Right lobe of liver (tissue), 6 donors: ENCODE measurements at places on chromosomes 3 and 15. TPM values are rescaled to one million over a fixed set of nuclear protein-coding genes. Genes with fewer than 3 reads are reported as not detected.

The ANKUB1 gene
- not detected for total RNA-seq

The SV2B gene
- total RNA-seq, result 0.06 TPM

The ITIH4 gene
- total RNA-seq, result 3,825 TPM

The BCL6 gene
- 29.9 TPM for total RNA-seq

The CAV3 gene
- total RNA-seq, result not detected

The GPR62 gene
- total RNA-seq, result 0.18 TPM

The PPP2R3A gene
- 1.6 TPM for total RNA-seq

DNA sequence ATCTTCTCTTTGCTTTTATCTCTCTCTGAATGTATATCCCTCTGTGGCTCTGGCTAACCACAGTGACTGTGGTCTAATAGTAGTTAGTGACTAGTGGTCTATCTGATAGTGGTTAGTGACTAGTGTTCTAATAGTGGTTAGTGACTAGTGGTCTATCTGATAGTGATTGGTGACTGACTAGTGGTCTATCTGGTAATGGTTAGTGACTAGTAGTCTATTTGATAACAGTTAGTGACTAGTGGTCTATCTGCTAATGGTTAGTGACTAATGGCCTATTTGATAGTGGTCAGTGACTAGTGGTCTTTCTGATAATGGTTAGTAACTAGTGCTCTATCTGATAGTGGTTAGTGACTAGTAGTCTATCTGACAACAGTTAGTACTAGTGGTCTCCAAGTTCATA, 110.5 kb downstream of the MDFIC2 start:
- no peak overlapping the region for H3K27ac ChIP-seq
- H3K4me3 ChIP-seq, result no peak overlapping the region
- H3K4me1 ChIP-seq, result no peaks in the 10 kb centered on the region
- no peak for DNase-seq

GRCh38 chr3:131903988-131904415, 130.8 kb downstream of the CPNE4 start:
- no peak overlapping the region for H3K27ac ChIP-seq
- no peaks in the 10 kb centered on the region for H3K27me3 ChIP-seq

DNA sequence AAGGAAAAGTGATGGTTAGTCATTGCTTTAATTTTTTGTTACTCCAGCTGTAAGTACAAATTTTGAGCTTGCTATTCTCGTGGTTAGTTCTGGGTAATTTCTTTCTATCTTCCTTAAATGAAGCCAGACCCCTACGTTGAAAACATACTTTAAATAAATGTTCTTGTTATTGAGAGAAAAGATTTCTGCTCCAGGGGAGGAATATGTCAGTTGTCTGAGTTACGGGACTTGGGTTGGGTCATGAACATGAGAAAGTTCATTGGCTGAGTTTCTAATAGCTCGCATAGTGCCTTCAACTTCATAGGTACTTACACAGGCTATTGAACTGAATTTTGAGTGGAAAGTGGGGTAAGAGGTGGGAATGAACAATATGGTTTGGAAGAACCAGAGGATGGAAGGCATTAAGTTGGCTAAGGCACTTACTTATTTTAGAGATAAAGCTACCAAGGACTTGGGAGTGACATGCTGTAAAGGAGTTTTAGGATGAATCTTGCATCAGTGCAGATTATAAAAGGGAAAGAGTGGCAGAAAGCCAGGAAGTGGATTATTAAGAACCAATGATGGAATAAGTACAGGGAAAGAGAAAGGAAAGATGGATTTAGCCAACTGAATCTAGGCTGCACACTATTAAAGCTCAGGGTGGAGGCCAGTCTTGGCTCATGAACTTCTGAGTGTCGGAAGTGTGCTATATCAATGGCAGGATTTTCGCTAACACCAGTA, 1.4 kb downstream of the RPSA start:
- peaks cover 32% of the 10 kb centered on the region for H3K36me3 ChIP-seq
- no peaks in the 10 kb centered on the region for H3K4me1 ChIP-seq
- H3K27ac ChIP-seq, result no peak overlapping the region
- no peaks in the 10 kb centered on the region for H3K27me3 ChIP-seq
- H3K4me3 ChIP-seq, result peak overlapping the region; percentile 96

- DNase-seq, result no peak
- no peaks in the 10 kb centered on the region for H3K4me1 ChIP-seq
- no peak overlapping the region for H3K27ac ChIP-seq
- no peaks in the 10 kb centered on the region for H3K27me3 ChIP-seq
- H3K36me3 ChIP-seq, result peaks cover 23% of the 10 kb centered on the region
- H3K4me3 ChIP-seq, result no peak overlapping the region
Observed at GRCh38 chr3:121698901-121699300, 38.2 kb upstream of the HCLS1 start.

GRCh38 chr15:70917955-70918354, 25.3 kb downstream of the LRRC49 start:
- H3K4me1 ChIP-seq, result no peaks in the 10 kb centered on the region
- no peak for DNase-seq
- no peak overlapping the region for H3K27ac ChIP-seq
- H3K4me3 ChIP-seq, result no peak overlapping the region
- no peaks in the 10 kb centered on the region for H3K27me3 ChIP-seq

GRCh38 chr3:37279856-37280255, 105.5 kb upstream of the LRRFIP2 start:
- no peaks in the 10 kb centered on the region for H3K4me1 ChIP-seq
- H3K27me3 ChIP-seq, result no peaks in the 10 kb centered on the region
- no peak for DNase-seq
- no peak overlapping the region for H3K27ac ChIP-seq
- H3K4me3 ChIP-seq, result no peak overlapping the region
- peaks cover 4% of the 10 kb centered on the region for H3K36me3 ChIP-seq

- no peak overlapping the region for H3K27ac ChIP-seq
- no peaks in the 10 kb centered on the region for H3K36me3 ChIP-seq
- H3K4me1 ChIP-seq, result no peaks in the 10 kb centered on the region
- H3K4me3 ChIP-seq, result no peak overlapping the region
- H3K27me3 ChIP-seq, result no peaks in the 10 kb centered on the region
Observed at GRCh38 chr3:36457667-36458066, 77.4 kb downstream of the STAC start.

GRCh38 chr3:144033863-144034262, 62.2 kb downstream of the DIPK2A start:
- H3K4me1 ChIP-seq, result no peaks in the 10 kb centered on the region
- H3K4me3 ChIP-seq, result no peak overlapping the region
- no peak overlapping the region for H3K27ac ChIP-seq
- no peaks in the 10 kb centered on the region for H3K27me3 ChIP-seq
- DNase-seq, result no peak
- H3K36me3 ChIP-seq, result no peaks in the 10 kb centered on the region

GRCh38 chr15:45892182-45892581, 257.4 kb downstream of the SQOR start:
- H3K4me1 ChIP-seq, result no peaks in the 10 kb centered on the region
- H3K27me3 ChIP-seq, result no peaks in the 10 kb centered on the region
- H3K36me3 ChIP-seq, result no peaks in the 10 kb centered on the region
- DNase-seq, result no peak
- no peak overlapping the region for H3K4me3 ChIP-seq

- no peak for DNase-seq
- H3K36me3 ChIP-seq, result no peaks in the 10 kb centered on the region
- H3K4me1 ChIP-seq, result no peaks in the 10 kb centered on the region
- no peak overlapping the region for H3K4me3 ChIP-seq
- H3K27ac ChIP-seq, result no peak overlapping the region
- H3K27me3 ChIP-seq, result no peaks in the 10 kb centered on the region
Observed at GRCh38 chr15:71648095-71648494, 162.3 kb upstream of the NR2E3 start.

- H3K4me1 ChIP-seq, result no peaks in the 10 kb centered on the region
- H3K27ac ChIP-seq, result peak overlapping the region; percentile 16
- H3K4me3 ChIP-seq, result no peak overlapping the region
- no peak for DNase-seq
- H3K36me3 ChIP-seq, result no peaks in the 10 kb centered on the region
Observed at GRCh38 chr15:85702321-85703101, 92.2 kb downstream of the KLHL25 start.

GRCh38 chr3:16286751-16287543, 21.9 kb downstream of the OXNAD1 start:
- no peaks in the 10 kb centered on the region for H3K36me3 ChIP-seq
- H3K4me1 ChIP-seq, result peaks cover 7% of the 10 kb centered on the region
- H3K27ac ChIP-seq, result peak overlapping the region; percentile 10
- no peak for DNase-seq
- H3K27me3 ChIP-seq, result no peaks in the 10 kb centered on the region

DNA sequence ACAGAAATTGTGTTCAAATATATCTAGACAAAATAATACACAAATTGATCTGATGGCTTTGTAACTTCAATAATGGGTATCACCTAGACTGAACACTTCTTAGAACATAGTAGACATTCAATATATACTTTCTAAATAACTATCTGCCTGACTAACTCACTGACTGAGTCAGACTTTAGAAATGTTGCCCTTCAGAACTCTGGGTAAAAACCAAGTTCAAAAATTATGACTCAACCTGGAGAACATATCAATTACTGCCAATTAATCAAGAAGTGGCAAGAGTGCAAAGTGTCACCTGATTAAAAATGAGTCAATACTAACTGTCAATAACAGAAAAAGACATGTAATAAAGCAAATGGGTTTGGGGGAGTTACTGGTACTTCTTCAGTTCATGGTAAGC, 144.6 kb upstream of the TMCO5A start:
- no peak for DNase-seq
- H3K4me1 ChIP-seq, result peaks cover 22% of the 10 kb centered on the region
- H3K27me3 ChIP-seq, result no peaks in the 10 kb centered on the region
- no peaks in the 10 kb centered on the region for H3K36me3 ChIP-seq
- H3K4me3 ChIP-seq, result no peak overlapping the region

DNA sequence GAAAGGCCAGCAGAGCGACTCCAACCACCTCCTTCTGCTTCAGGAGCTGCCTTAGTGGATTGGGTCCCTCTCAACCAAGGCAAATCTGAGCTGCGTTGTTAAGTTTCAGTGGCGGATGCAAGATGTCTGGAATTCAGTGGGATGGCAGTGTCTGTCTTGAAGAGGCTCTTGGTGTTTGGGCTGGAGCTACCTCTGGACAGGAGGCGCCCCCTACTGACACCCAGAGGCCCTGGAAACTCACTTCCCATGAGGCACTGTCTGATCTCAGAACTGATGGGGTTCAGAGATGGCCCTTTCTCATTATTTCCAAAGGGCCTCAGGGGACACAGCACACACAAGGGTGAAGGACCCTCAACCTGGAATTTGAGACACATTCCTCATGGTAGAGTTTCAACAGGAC, 6.0 kb upstream of the SLC28A1 start:
- H3K4me3 ChIP-seq, result no peak overlapping the region
- no peaks in the 10 kb centered on the region for H3K27me3 ChIP-seq
- no peak overlapping the region for H3K27ac ChIP-seq
- peaks cover 6% of the 10 kb centered on the region for H3K4me1 ChIP-seq

DNA sequence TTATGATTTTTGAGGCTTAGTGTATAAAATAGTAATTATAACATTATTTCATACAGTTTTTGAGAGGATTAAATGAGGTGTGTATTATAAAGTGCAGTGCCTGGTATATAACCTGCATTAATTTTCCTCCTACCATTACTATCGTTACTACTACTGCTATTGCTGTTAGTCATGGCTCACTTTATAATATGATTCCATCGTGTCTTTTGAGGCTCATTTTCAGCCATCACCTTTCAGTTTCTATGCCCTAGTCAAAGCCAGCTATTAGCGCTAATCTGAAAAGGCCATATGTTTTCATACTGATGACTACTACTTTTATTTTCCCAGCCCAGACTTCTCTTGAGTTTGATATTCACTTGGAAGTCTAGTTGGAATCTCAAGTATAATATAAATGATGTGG, 5.5 kb downstream of the MEF2A start:
- H3K27ac ChIP-seq, result no peak overlapping the region
- H3K27me3 ChIP-seq, result no peaks in the 10 kb centered on the region
- no peaks in the 10 kb centered on the region for H3K36me3 ChIP-seq
- H3K4me3 ChIP-seq, result no peak overlapping the region
- no peak for DNase-seq
- no peaks in the 10 kb centered on the region for H3K4me1 ChIP-seq

GRCh38 chr3:42216931-42217333, 49.1 kb downstream of the CCK start:
- H3K4me3 ChIP-seq, result no peak overlapping the region
- no peak overlapping the region for H3K27ac ChIP-seq
- H3K36me3 ChIP-seq, result no peaks in the 10 kb centered on the region
- no peaks in the 10 kb centered on the region for H3K27me3 ChIP-seq
- DNase-seq, result no peak

DNA sequence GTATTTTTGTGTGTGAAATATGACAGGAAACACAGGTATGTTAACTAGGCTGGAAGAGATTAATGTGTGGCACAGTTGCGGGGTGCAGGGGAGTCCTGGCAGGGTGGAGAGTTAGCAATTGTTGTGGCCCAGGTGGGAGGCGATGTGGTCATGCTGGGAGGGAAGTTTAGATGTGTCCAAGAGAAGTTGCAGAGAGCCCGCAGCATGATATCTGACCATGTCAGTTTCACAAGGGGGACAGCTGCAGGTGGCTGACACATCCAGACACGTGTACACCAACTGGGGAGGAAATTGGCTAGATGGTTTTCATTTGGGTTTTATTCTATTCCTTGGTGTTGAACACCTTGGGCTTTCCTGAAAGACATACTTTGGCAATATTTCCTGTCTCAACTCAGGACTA, 172.8 kb upstream of the RGMA start:
- H3K4me3 ChIP-seq, result no peak overlapping the region
- no peak for DNase-seq
- H3K36me3 ChIP-seq, result no peaks in the 10 kb centered on the region
- no peak overlapping the region for H3K27ac ChIP-seq
- H3K4me1 ChIP-seq, result no peaks in the 10 kb centered on the region

- no peaks in the 10 kb centered on the region for H3K36me3 ChIP-seq
- H3K27me3 ChIP-seq, result no peaks in the 10 kb centered on the region
- no peaks in the 10 kb centered on the region for H3K4me1 ChIP-seq
Observed at GRCh38 chr3:81291586-81291985, 469.9 kb downstream of the GBE1 start.

DNA sequence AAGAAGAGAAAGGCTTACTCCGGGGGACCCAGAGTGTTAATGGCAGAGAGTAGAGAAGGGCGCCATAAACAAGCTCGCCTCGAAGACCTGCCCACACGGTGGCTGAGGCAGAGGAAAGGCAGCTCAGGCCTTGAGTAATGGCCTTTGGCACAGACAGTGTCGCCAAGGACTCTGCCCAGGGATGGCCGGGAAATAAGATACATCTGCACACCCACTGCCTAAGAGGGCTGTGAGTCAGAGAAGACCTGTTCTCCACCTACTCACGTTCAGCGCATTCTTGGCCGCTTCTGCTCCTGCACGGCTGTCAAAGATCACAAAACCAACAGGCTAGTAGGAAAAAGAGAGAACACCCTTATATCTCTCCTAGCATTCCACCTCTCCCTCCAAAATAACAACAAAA, 26.2 kb downstream of the RBPMS2 start:
- no peaks in the 10 kb centered on the region for H3K36me3 ChIP-seq
- DNase-seq, result no peak
- H3K27ac ChIP-seq, result no peak overlapping the region
- no peaks in the 10 kb centered on the region for H3K4me1 ChIP-seq
- H3K27me3 ChIP-seq, result no peaks in the 10 kb centered on the region
- no peak overlapping the region for H3K4me3 ChIP-seq

GRCh38 chr3:87179642-87180041, 47.5 kb upstream of the CHMP2B start:
- no peaks in the 10 kb centered on the region for H3K36me3 ChIP-seq
- H3K4me3 ChIP-seq, result no peak overlapping the region
- no peak for DNase-seq
- no peaks in the 10 kb centered on the region for H3K27me3 ChIP-seq
- no peaks in the 10 kb centered on the region for H3K4me1 ChIP-seq

- no peak for DNase-seq
- no peak overlapping the region for H3K4me3 ChIP-seq
- no peaks in the 10 kb centered on the region for H3K27me3 ChIP-seq
- no peak overlapping the region for H3K27ac ChIP-seq
- H3K36me3 ChIP-seq, result no peaks in the 10 kb centered on the region
Observed at GRCh38 chr15:61063875-61064320, 165.2 kb downstream of the RORA start.

- H3K36me3 ChIP-seq, result no peaks in the 10 kb centered on the region
- peaks cover 14% of the 10 kb centered on the region for H3K4me1 ChIP-seq
- no peak overlapping the region for H3K4me3 ChIP-seq
Observed at GRCh38 chr3:9349321-9350117, 13.3 kb upstream of the THUMPD3 start.
